ENCODE measurements at places on chromosomes 1 and 21. TPM values are rescaled to one million over a fixed set of nuclear protein-coding genes. Genes with fewer than 3 reads are reported as not detected.

DNA sequence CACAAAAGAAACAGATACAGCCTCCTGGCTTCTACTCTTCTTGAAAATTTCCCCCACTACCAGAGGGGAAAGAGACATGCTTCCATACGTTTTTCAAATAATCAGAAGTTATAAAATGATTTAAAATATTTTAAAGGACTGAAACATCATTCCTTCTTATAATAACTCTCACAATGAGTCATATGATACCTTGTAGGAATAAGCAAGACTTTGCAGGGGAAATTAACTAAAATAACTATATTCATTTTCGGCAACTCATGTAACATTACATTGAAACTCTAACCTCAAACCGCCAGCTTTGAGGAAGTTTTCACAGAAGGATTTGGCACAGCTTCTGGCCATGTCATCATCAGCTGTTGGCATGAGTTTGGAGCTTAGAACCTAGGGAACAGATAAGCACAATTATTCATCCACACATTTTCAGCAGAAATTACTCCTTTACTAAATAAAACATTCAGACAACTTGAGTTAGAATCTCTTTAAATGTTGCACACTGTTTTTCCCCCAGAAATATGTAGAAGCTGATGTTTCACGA lies 85.9 kb downstream of the USP24 start:
- DNase-seq, result peak; percentile 95

DNA sequence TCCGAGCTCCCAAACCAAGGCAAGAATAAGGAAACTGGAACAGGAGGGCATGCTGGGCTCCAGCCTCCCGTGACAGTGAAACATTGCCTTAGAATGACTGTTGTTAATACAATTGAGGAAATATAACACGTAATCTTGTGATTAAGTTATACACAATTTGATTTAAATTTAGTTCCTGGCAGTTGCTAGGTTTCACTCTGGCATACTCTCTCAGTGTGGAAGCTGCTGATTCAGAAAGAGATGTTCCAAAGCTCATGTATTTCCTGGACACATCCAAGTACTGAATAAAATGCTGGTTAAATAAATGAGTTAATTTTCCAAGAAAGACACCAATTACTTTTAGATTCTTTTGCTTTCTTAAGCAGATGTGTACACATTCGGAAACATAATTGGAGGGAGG lies 176.1 kb downstream of the GRIK1 start:
- no peak for DNase-seq

LCE6A gene
- total RNA-seq, result not detected

GRCh38 chr1:17671741-17672140 lies 83.4 kb upstream of the ACTL8 start:
- DNase-seq, result no peak

GRCh38 chr1:3364983-3365382 lies 89.5 kb upstream of the ARHGEF16 start:
- no peak for DNase-seq

DNA sequence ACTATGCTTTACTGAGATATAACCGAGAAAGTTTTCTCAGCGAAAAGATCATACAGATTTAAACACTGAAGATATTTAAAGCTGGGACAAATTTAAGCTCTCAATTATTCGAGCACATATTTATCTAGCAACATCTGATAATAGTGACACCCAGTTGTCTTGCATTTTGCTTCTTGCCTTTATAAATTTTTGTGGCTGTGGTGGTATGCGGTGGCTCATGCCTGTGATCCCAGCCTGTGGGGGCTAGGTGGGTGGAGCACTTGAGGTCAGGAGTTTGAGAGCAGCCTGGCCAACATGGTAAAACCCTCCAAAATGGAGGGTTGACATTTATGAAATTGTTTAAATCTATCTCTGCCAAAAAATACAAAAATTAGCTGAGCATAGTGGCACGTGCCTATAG lies 312.2 kb downstream of the SPATA17 start:
- no peak for DNase-seq

CYP4X1 gene
- total RNA-seq, result not detected

ATP1A4 gene
- total RNA-seq, result not detected
